ENCODE measurements at places on chromosomes 5 and 9. TPM values are rescaled to one million over a fixed set of nuclear protein-coding genes. Genes with fewer than 3 reads are reported as not detected.

DNA sequence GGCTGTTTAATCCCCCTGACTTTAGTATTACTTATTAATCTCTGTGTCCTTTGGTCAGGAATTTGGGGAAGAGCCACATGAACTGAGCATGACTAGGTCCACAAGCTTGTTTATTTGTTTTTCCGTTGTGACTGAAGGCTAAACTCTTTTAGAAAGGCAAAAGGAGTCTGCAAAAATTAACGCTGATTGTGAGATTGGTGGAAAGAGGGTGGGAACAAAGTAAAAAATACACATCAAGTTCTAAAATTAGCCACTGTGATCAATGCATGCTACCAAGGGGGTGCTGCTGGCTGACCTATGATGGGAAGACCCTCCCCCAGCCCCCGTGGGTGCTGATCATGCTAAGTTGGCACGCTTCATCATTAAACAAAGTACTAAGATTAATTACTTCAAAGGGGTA lies 356.8 kb downstream of the ADGRV1 start:
- DNase-seq, result no peak

- no peak for DNase-seq
Measured at GRCh38 chr5:149036970-149037369, 25.9 kb downstream of the SH3TC2 start.

GRCh38 chr9:137053944-137054931 lies at the start of gene ENTPD2:
ENTPD2 (minus strand) TSS chr9:137054061; CDS start chr9:137053997, 64 bp downstream.
- DNase-seq, result no peak

The NMUR2 gene
- total RNA-seq, result 0.30 TPM

- DNase-seq, result peak; percentile 80
Measured at GRCh38 chr5:141100243-141100805, at the start of gene PCDHB3. PCDHB3 (plus strand) TSS chr5:141100473; CDS start chr5:141100650, 177 bp downstream.

DNA sequence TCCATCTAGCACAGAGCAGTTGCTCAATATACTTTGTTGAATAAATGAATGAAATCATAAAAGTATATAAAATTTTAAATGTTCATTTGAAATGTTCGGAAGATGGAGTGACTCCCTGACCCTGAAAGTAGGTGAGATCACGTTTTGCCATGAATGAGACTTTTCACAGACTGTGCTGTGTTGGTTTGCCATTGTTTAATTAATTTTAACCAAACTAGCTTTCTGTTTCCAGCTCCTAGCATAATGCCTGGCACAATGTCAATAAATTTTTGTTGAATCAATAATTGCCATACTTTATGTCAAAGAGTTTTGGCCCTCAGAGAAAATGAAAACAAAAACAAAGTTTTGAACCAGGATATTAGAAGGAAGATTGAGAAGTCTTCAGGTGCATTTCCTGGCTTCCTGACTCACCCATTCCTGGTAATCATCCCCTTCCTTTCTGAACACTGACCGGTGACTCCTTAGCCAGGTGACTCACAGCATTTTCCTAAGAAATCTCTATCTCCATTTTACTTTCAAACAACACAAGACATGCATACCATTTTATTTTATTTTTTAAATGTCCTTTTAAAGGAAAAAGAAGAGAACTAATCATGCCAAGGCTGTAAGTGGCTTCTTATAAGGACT lies 15.1 kb downstream of the SLC28A3 start:
- peak; percentile 53 for DNase-seq

The FOXD4 gene
- not detected for total RNA-seq

The TAF11L8 gene
- total RNA-seq, result not detected
